ENCODE measurements at places on chromosomes 16 and 17.

GRCh38 chr16:82995924-82996441 is 369.2 kb downstream of the CDH13 start:
- DNase-seq: no peak

DNA sequence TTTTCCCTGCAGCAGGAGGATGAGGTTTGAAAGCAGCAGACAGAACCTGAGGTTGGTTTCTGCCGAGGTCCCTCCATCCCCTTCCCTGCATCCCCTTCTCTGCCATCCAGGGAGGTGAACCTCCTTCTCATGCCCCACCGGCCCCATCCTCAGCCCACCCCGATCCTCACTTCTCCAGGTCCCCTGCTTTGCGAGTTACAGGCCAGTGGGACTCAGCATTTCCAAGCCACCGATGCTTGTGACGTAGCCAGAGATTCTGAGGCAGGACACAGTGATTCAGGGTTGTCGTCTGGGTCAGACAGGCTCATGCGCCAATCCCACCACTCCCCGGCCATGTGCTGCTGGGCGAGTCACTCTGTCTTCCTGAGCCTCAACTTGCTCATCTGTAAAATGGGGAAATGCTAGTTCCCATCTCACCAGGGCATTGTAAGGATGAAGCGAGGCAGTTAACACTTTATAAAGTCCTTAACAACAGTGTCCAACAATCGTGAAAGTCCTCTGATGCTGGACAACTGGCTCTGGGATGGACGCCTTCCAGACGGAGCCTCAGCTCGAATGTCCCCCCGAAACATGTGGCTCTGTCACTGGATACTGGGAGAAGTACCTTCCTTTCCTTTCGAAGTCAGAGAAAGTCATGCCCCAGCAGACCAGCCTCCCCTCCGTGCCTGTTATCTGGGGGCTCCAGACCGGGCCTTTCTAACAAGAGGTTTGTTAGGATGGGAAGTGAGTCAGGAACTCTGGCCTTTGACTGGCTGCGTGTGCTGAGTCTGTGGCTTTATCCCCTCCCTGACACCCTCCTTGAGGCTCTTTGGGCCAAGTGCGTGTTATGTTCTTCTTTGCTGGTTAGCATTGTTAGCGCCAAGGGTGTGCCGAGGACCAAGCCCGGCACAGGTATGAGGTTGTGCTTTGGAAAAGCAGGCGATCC is 21.9 kb downstream of the SEC14L5 start:
- no peak for DNase-seq

GRCh38 chr17:82636626-82637598 is 11.3 kb downstream of the WDR45B start:
- DNase-seq: peak; percentile 80

- no peak for DNase-seq
Measured at GRCh38 chr16:66358231-66358630, 8.3 kb upstream of the CDH5 start.

DNA sequence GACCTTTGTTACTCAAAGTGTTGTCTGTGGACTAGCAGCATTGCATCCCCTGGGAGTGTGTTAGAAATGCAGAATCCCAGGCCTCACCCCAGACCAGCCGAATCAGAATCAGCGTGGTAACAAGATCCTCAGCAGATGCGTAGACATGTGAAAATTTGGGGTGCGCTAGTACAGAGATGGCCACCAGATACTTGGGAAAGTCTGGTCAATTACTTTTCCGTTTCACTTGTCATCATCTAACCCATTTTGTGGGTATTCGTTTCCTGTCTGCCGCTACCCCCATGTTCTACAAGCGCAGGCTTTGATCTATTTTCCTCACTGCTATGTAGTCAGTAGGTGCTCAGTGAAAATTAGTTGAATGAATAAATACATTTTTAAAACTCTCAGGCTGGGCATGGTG is 33.1 kb upstream of the HERPUD1 start:
- no peak for DNase-seq

DNA sequence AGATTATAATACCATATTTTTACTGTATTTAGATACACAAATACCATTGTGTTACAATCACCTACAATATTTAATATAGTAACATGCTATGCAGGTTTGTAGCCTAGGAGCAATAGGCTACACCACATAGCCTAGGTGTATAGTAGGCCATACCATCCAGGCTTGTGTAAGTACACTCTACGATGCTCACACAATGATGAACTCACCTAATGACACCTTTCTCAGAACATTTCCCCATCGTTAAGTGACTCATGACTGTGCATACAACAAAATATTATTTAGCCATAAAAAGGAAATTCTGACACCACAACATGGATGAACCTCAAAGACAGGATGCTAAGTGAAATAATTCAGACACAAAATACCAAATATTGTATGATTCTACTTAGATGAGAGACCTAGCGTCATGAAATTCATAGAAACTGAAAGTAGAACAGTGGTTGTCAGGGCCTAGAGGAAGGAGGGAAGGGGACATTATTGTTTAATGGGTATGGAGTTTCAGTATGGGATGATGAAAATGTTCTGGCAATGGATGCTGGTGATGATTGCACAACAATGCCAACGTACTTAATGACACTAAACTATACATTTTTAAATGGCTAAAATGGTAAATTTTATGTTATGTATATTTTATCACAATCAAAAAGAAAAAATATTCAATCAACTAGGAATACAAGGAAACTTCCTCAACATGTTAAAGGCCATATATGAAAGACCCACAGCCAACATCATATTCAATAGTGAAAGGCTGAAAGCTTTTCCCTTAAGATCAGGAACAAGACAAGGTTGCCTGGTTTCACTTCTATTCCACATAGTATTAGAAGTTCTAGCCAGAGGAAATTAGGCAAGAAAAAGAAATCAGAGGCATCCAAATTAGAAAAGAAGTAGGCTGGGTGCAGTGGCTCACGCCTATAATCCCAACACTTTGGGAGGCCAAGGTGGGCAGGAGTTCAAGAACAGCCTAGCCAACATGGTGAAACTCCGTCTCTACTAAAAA is 5.9 kb upstream of the C16orf87 start:
- DNase-seq: no peak

DNA sequence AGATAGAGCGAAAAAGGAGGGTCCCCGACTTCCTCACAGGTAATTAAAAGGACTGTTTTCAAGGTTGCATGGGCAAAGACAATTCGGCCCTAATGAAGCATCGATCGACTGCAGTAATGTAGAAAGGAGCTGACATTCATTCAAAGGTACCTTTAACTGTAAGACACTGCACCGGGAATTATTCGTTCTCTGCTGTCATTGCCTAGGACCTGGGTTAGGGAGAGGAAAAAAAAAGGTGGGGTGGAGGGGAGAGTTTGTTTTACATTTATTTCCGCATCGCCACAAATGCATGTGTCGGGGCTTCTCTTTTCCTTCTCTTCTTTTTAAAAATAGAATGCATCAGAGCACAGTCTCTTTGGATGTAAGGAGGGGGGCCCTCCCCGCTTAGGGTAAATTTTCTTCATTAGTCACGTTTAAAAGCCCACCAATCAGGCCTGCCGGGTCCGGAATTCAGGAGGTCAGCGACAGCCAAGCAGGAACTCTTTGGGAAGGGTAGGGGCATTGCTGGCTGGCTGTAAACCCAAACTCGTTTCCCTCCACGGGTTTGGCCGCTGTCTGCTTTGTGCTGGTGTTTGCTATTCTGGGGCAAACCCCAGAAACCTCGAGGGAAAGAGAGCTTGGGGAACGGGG is 496.2 kb upstream of the ZFHX3 start:
- DNase-seq: no peak

- DNase-seq: no peak
Measured at GRCh38 chr16:56242740-56243139, 51.5 kb downstream of the GNAO1 start.

DNA sequence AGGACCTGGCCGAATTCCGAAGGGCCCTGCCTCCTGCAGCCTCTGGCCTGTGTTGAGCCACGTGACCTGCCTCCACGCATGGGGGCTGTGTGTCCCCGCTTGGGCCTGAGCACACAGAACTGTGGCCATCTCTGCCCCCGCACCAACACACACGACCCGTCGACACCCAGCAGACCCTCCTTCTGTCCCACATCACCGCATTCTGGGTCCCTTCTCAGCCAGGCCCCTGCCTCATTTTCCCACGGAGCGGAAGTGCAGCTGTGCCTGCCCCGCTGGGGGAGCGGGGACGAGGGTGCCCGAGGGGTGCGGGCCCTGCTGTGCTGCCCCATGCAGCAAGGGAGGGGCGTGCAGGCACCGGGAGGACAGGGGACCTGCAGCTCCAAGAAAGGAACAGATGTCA is 18.4 kb downstream of the NDUFAF8 start:
- DNase-seq: no peak

DNA sequence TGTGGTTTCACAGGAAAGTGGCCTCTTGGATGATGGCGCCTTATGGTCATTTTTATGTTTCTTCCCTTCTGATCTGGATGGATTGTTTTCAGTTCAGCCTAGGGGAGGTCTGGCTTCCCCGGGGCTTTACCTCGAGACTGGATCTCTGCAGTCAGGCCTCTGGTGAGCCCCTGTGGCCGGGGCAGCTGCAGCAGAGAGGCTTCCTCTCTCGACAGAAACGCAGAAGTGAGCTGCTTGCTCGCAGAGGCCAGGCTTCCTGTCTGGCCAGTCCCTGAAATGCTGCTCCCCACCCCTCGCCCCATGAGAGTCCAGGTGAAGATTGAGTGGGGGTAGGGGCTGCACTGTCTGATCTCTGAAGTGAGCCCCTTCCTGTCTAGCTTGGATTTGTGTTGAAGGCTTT is 44.0 kb downstream of the PLCG2 start:
- DNase-seq: no peak

DNA sequence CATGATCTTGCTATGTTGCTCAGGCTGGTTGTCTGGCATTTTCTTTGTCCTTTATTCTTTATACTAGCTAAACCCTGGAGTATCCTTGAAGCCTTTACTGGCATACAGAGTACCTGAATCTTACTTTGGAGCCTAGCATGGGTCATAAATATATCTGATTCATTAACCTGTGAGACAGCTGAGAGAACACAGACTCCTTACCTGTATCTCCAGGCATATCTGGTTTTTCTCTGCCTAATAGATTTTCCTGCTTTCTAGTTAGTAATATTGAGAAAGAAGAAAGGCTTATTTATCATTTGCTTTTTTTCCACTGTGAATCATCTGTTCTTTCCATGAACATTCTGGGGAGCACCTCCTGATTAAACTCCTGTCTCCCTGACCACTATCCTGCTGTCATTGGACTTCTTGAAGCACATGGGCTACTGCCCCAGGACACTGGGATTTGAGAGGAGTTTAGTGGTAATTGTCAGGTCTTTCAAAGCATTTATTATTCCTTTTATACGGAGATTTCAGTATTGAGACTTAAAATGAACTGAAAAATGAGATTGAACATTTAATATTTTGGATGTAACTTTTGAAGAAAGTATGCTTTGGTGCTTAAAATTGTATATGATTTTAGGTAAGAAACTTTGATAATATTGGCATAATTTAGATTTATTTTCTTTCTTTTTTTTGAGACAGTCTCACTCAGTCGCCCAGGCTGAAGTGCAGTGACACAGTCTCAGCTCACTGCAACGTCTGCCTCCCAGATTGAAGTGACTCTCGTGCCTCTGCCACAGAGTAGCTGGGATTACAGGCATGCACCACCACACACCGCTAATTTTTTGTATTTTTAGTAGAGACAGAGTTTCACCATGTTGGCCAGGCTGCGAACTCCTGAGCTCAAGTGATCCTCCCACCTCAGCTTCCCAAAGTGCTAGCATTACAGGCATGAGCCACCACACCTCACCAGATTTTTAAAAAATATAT is 8.6 kb downstream of the PDP2 start:
- no peak for DNase-seq

GRCh38 chr17:27268394-27269085 is 25.4 kb upstream of the WSB1 start:
- DNase-seq: no peak

DNA sequence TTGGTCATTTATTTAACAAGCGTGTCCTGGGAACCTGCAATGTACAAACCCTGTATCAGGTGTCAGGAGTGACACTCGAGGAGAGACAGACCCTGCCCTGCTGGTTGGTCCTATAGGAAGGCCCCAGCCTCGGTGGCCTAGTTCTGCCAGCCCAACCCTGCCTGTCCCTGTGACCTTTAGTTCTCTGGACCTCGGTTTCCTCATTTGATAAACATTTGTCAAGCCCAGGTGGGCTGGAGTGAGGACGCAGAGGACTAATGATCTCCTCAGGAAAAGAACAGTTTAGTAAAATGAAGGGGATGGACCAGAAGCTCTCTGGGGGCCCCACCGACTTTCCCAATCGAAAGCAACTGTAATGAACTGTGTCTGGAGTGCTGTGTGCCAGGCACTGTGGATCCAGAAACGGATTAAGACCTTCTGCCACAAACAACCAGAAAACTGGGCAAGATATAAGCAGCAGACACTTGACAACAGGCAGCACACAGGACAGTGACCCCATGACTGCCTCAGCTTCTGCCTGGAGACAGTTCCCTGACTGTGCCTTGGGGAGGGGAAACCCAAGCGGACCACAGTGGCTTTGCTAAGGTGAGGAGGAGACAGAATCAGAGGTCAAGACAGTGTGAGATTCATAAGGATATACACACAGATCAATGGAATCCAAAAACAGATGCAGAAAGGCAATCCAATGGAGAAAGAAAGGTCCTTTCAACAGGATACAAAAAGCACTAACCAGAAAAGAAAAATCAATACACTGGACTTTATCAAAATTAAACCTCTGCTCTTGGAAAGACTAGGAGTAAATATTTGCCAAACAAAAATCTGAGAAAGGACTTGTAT is 8.8 kb downstream of the PRCD start:
- no peak for DNase-seq

- no peak for DNase-seq
Measured at GRCh38 chr16:63323055-63323454, 1286.8 kb upstream of the CDH8 start.

DNA sequence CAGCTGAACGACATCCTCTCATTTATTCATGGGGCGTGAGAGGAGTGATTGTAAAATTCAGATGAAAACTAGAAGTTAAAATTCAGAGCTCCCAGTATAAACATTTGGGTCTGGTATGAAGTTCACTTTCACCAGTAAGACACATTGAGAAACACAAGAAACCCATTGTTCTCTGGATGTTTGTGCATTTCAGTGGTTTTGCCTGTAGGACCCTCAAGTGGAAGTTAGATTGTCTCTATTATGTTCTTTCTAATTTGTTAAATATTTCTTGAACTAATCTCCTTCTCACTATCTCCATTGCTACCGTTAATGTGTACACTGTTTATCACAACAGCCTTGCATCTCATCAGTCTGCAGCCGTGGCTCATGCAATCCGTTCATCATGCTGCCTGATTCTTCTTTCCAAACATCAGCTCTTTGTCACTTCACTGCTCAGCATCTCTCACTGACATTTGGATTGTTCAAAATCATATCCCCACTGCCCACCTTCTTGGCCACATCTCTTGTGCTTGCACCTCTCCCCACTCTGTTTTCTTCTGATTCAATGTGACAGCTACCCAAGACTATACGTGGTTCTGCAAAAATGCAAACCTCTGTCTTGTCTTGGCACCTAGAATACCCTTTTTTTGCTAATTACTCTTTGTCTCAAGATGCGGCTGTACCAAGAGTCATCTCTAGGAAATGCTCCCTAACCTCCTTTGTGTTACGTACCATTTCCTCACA is 49.5 kb downstream of the HLF start:
- DNase-seq: no peak

GRCh38 chr16:88734361-88734728 is 28.0 kb downstream of the CTU2 start:
- no peak for DNase-seq
